ENCODE measurements at places on chromosomes 12 and 14. TPM values are rescaled to one million over a fixed set of nuclear protein-coding genes. Genes with fewer than 3 reads are reported as not detected.

Gene PIK3C2G
- total RNA-seq = 24.0 TPM

GRCh38 chr14:53316504-53316903 is 163.4 kb upstream of the DDHD1 start:
- no peaks in the 10 kb centered on the region for H3K36me3 ChIP-seq
- DNase-seq = no peak
- H3K4me3 ChIP-seq = no peak overlapping the region
- H3K27ac ChIP-seq = no peak overlapping the region
- H3K27me3 ChIP-seq = no peaks in the 10 kb centered on the region

GRCh38 chr14:68710776-68711175 is 82.1 kb downstream of the ZFP36L1 start:
- H3K36me3 ChIP-seq = no peaks in the 10 kb centered on the region
- no peak overlapping the region for H3K4me3 ChIP-seq
- DNase-seq = no peak

Gene NOP9
- total RNA-seq = 40.2 TPM

DNA sequence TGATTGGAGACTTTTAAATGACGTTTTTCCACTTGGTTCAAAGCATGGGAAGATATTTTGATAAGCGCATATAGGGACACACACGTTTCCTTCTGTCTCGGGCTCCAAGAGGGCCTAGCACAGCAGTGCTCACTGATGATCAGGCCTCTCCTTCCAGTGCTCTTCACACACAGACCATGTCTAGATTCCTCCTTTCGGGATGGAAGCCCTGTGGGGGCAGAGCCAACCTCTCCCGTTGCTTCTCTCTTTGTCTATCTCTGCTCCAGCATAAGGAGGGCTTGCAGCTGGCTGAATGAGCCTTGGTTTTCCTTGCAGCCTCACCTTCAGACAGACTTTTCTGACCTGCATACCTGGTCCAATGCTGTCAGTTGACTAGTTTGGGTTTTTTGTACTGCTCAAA is 22.3 kb downstream of the GPRC5D start:
- no peaks in the 10 kb centered on the region for H3K27me3 ChIP-seq
- H3K27ac ChIP-seq = peak overlapping the region; percentile 22
- peaks cover 21% of the 10 kb centered on the region for H3K4me1 ChIP-seq
- no peak for DNase-seq
- no peak overlapping the region for H3K4me3 ChIP-seq

Gene FSCB
- total RNA-seq = not detected

GRCh38 chr12:26939192-26939832 is 1.0 kb downstream of the FGFR1OP2 start:
- peaks cover 21% of the 10 kb centered on the region for H3K4me1 ChIP-seq
- peak overlapping the region; percentile 94 for H3K4me3 ChIP-seq
- H3K27ac ChIP-seq = peak overlapping the region; percentile 95
- no peak for DNase-seq
- peaks cover 32% of the 10 kb centered on the region for H3K36me3 ChIP-seq

DNA sequence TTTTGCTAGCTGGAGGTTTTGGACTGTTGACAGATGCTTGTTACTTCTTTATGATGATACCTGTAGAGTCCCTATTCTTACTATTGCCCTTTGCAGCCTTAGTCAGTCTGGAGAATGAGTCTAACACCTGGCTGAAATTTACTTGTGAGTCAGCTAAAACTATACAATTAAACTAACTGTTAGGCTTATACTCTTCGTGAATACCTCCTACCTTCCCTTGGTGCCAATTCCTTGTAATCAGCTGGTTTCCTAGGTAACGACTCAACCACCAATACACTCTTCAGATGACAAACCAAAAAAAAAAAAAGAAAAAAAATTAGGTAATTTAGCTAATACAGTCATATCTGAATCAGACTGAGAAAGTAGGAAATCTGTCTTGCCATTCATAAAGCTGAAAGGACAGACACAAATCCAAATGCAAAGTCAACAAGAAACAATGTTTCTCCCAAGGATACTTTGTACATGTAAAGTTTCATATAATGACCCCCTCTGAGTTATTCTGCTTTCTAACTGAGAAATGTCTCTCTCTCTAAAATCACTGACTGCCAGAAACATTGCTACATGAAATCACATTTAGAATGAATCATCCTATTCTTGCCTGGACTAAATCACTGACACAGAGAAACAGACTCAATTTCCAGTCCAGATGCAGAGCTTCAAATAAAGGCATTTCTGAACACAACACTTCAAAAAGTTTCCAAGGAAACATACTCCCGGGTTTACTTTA is 56.5 kb upstream of the CDKL1 start:
- H3K27ac ChIP-seq = no peak overlapping the region
- no peaks in the 10 kb centered on the region for H3K4me1 ChIP-seq
- H3K4me3 ChIP-seq = no peak overlapping the region
- peaks cover 22% of the 10 kb centered on the region for H3K36me3 ChIP-seq
- no peak for DNase-seq

GRCh38 chr12:62882140-62882539 is 52.8 kb downstream of the PPM1H start:
- DNase-seq = no peak
- no peak overlapping the region for H3K4me3 ChIP-seq
- no peak overlapping the region for H3K27ac ChIP-seq
- no peaks in the 10 kb centered on the region for H3K36me3 ChIP-seq
- peaks cover 17% of the 10 kb centered on the region for H3K4me1 ChIP-seq

- H3K4me1 ChIP-seq = peaks cover 14% of the 10 kb centered on the region
- no peaks in the 10 kb centered on the region for H3K27me3 ChIP-seq
- peak overlapping the region; percentile 80 for H3K27ac ChIP-seq
- DNase-seq = peak; percentile 15
- H3K36me3 ChIP-seq = no peaks in the 10 kb centered on the region
Measured at GRCh38 chr12:96445691-96446583, 43.4 kb upstream of the CFAP54 start.

Gene VPS29
- 164 TPM for total RNA-seq

DNA sequence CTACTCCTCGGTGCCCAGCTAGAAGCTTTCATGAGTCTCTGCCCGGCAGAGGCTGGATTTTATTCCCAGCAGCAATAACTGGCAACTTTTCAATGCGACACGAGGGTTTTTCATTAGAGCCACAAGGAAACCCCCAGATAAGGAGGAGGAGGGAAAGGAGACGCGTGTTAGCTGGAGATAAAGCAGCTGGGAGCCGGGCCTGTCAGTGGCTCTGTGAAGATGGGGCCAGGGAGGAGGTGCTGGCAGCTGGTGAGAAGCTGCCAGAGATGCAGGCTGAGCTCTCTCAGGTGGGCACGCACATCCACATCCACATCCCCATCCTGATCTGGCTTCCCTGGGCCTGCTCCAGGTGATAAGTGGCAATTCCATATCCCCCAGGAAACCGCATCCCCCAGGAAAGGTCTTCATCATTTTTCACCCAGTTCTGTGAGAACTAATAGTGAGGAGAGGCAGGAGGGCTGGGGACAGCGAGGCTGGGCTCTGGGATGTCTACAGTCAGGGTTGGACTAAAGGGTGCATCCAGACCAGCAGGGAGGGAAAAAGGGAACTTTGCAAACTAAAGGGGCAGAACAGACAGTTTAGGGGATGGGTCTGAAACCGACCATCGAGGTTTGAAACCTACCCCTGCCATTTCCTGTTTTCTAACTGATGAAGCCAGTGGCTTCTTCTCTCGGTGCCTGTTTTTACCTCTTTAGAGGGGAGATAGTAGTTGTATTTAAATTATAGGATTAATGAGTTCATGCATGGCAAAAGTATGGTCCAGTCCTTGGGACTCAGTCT is 413.2 kb downstream of the DPF3 start:
- H3K27ac ChIP-seq = no peak overlapping the region
- H3K36me3 ChIP-seq = no peaks in the 10 kb centered on the region
- peaks cover 21% of the 10 kb centered on the region for H3K4me1 ChIP-seq
- no peak for DNase-seq
- H3K27me3 ChIP-seq = peaks cover 53% of the 10 kb centered on the region
- no peak overlapping the region for H3K4me3 ChIP-seq

DNA sequence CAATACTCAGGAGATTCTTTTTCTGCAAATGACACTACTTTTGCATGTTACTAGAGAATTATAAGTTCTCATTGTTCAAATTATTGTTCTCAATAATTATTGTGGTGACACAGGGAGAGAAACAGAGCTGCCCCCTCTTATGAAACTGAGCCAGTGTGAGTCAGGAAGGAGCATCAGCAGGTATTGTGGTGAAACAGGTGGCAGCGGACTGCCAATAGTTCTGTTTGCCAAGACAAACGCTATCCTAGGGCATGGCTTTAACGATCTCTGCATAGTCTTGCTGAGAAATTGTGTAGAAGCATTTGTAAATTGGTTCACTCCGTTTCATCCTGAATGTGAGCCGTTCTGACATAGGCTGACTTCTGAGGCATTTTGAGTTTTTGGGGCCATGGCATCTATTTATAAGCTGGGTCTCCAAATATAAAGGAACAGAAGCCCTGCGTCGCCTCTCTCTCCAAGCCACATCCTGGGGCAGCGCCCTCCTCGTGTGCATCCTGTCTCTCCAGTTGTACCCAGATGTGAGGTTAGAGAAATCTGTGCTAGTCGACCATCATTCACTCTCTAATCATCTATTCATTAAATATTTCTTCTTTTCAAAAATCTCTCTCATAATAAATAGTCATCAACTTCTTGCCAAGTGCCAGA is 15.8 kb upstream of the PPP4R4 start:
- peaks cover 45% of the 10 kb centered on the region for H3K27me3 ChIP-seq
- H3K36me3 ChIP-seq = no peaks in the 10 kb centered on the region
- H3K27ac ChIP-seq = no peak overlapping the region
- H3K4me1 ChIP-seq = no peaks in the 10 kb centered on the region
- H3K4me3 ChIP-seq = no peak overlapping the region

GRCh38 chr12:55745361-55746173 is 2.6 kb downstream of the GDF11 start:
- H3K4me1 ChIP-seq = peaks cover 24% of the 10 kb centered on the region
- no peak overlapping the region for H3K4me3 ChIP-seq
- peaks cover 33% of the 10 kb centered on the region for H3K36me3 ChIP-seq
- H3K27me3 ChIP-seq = peaks cover 35% of the 10 kb centered on the region

- H3K36me3 ChIP-seq = no peaks in the 10 kb centered on the region
- H3K4me3 ChIP-seq = no peak overlapping the region
- H3K27me3 ChIP-seq = no peaks in the 10 kb centered on the region
- no peak overlapping the region for H3K27ac ChIP-seq
Measured at GRCh38 chr14:104020471-104020870, 65.0 kb upstream of the ASPG start.

Gene TMEM52B
- not detected for total RNA-seq

DNA sequence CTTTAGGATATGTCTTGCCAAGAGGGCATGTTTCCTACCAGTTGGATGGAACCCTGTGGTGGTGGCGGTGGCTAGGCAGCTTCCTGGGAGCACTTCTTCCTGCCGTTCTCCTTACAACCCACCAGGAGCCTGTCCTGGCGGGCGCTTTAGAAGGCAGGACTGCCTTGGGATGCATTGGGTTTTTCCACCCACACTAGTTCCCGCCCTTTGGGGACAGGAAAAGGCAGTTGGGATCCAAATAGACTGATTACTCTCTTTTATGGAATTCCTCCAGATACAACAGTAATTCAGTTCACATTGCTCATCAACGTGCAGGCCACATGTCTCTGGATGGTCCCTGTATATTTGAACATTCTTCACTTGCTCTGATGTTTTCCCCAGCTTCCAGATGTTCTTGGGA is 305.7 kb upstream of the SSTR1 start:
- H3K27me3 ChIP-seq = peaks cover 15% of the 10 kb centered on the region
- H3K27ac ChIP-seq = no peak overlapping the region
- no peak overlapping the region for H3K4me3 ChIP-seq

Gene SPIC
- total RNA-seq = not detected

Gene SAMD15
- total RNA-seq = 1.1 TPM

GRCh38 chr12:109310247-109311125 is 1.4 kb upstream of the FOXN4 start:
- DNase-seq = no peak
- peaks cover 19% of the 10 kb centered on the region for H3K4me1 ChIP-seq
- peak overlapping the region; percentile 78 for H3K4me3 ChIP-seq

DNA sequence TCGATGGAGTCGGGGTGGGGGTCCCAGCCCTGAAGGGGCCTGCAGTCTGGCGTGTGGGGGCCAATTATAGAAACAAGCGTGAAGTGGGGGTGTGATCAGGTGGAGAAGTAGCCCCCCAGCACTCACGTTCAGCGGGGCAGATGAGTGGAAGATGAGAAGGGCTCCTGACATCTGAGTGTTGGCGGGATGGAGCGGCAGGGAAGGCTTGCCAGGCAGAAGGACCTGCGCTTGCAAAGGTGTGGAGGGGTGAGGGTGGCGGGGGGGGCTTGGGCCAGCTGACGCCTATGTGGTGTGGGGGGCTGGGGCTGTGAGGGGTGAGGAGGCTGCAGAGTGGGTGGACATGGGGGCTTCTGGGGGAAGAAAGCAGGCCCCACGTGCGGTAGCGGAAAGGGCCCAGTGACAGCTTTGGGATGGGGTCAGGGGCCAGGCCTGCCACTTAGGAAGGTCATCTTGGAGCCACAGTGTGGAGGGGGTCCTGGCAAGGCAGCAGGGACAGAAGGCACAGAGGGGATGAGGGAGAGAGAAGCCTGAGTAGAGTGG is 22.2 kb upstream of the BEGAIN start:
- H3K27ac ChIP-seq = no peak overlapping the region
- H3K4me3 ChIP-seq = no peak overlapping the region
- no peaks in the 10 kb centered on the region for H3K36me3 ChIP-seq

DNA sequence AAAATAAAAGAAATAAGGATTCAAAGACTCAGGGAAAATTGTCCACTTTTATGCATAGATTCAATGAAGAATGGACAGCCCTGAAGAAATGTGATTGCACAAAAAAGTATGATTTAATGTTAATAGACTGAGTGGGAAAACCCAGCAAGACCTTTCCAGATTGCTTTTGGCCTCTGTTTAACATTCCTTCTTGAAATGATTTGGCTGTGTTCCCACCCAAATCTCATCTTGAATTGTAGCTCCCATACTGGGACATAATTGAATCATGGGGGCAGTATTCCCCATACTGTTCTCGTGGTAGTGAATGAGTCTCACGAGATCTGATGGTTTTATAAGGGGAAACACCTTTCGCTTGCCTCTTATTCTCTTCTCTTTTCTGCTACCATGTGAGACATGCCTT is 1316.9 kb upstream of the SEL1L start:
- H3K4me3 ChIP-seq = no peak overlapping the region
- no peaks in the 10 kb centered on the region for H3K4me1 ChIP-seq
- no peaks in the 10 kb centered on the region for H3K27me3 ChIP-seq
- H3K27ac ChIP-seq = no peak overlapping the region
- no peaks in the 10 kb centered on the region for H3K36me3 ChIP-seq

Gene RTL1
- total RNA-seq = 0.12 TPM

Gene DAO
- total RNA-seq = not detected

All from Calu3 (cell line).